Cerebellar nuclear complex (tissue), 1 donor: ENCODE measurements at places on chromosomes 4 and X.

- no peak for DNase-seq
Measured at GRCh38 chr4:87524456-87524855, 4.7 kb downstream of the SPARCL1 start.

DNA sequence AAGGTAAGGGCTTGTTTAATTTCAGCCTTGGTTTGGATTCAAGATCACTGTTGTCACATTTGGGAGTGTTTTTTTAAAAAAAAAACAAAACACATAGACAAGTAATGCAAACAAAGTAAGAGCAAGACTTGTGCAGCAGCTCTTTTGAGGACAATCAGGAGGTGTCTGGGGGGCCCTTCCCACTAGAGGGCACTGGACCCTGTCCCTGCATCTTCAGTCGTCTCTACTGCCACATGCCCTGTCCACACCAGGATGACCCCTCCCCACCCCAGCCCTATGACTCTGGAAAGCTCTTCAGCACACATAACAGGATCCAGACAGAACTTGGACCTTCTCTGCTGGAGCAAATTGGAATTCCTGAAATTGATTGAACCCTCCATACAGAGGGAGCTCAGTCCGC is 71.0 kb downstream of the USP46 start:
- DNase-seq = no peak

GRCh38 chr4:98521486-98521885 is 136.9 kb downstream of the TSPAN5 start:
- no peak for DNase-seq

GRCh38 chrX:55056820-55057674 is 17.8 kb upstream of the PAGE2B start:
- no peak for DNase-seq

- no peak for DNase-seq
Measured at GRCh38 chr4:8297691-8298485, 28.3 kb downstream of the HTRA3 start.

DNA sequence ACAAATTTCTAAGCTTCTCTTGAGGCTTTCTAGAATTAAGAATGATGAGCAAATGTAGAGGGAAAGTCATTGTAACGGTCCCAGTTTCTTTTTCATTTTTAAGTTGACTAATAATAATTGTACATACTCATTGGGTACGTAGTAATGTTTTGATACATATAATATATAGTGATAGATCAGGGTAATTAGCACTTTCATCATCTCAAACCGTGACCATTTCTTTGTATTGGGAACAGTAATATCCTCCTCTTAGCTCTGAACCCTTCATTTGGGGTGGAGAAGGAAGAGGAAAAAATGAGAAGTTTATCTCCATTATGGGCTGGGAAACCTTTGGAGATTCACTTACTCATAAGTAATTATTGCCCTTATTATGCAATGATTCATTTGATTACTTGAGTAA is 39.0 kb upstream of the GBA3 start:
- no peak for DNase-seq

GRCh38 chr4:85790582-85790981 is 315.6 kb downstream of the ARHGAP24 start:
- DNase-seq = no peak

- DNase-seq = no peak
Measured at GRCh38 chr4:174575436-174575835, 53.1 kb upstream of the HPGD start.

DNA sequence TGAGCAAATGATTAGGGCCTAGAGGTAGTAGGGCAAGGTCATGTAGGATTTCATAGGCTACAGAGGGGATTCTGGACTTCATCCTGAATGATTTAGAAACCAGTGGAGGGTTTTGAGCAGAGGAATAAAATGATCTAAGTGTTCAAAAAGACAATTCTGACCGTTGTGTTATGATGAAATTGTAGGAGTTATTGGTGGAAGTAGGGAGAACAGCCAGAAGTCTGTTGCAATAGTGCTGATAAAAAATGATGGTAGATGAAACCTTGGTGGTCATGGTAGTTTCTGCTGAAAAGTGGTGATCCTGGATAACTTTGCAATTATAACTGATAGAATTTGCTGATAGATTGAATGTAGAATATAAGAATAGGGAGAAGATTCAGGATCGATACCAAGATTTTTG is 60.2 kb downstream of the MID1IP1 start:
- DNase-seq = no peak

GRCh38 chr4:10173037-10173753 is 56.6 kb upstream of the WDR1 start:
- no peak for DNase-seq

- DNase-seq = no peak
Measured at GRCh38 chr4:1058997-1059665, 47.7 kb downstream of the FGFRL1 start.

DNA sequence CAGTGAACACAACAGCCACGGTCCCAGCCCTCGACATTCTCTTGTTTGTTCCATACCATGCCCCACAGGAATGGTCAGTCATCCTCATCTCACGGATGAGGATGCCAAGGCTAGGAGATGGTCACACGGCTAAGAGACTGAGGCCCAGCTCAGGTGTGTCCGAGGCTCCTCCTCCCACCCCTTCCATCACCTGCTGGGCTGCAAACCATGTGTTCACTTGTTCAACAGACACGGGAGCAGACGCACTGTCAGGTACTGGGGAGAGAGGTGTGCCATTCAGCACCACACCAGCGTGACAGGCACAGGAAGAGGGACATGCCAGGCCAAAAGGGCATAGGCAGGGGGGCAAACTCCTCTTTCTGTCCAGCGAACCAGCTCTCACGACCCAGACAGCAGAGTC is 45.9 kb downstream of the ABLIM2 start:
- no peak for DNase-seq

GRCh38 chr4:143399113-143399949 is 62.7 kb downstream of the GAB1 start:
- DNase-seq = no peak

GRCh38 chr4:89277412-89277811 is 30.2 kb downstream of the GPRIN3 start:
- no peak for DNase-seq

DNA sequence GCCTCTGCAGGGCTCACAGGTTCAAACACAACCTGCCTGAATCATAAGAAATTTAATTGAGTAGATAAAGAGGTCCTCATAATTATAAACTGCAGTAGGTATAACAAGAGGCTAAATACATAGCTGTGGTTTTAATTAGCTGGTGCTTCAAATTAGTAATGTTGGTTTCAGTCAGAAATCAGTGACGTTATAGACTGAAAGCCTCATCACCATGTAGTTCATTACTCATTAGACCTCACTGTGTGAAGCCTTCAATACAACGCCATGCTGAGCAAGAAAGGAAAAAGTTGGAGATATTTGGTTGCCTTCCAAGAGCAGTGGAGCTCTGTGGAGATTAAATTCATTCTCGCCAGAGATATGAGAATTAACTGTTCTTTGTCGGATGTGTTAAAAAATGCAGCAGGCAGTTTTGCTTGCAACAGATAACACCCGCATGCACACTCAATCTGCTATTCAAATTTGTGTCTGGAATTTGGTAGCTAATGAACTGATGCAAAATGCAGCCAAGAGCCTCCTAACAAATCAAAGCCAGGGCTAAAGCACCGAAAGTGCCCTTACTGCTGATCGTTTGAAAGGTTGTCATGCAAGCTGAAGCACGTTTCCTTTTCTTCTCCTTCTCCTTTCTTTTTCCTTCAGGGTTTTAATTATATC is 148.9 kb downstream of the AFF2 start:
- no peak for DNase-seq

GRCh38 chr4:154186888-154187287 is 304.7 kb downstream of the DCHS2 start:
- no peak for DNase-seq

DNA sequence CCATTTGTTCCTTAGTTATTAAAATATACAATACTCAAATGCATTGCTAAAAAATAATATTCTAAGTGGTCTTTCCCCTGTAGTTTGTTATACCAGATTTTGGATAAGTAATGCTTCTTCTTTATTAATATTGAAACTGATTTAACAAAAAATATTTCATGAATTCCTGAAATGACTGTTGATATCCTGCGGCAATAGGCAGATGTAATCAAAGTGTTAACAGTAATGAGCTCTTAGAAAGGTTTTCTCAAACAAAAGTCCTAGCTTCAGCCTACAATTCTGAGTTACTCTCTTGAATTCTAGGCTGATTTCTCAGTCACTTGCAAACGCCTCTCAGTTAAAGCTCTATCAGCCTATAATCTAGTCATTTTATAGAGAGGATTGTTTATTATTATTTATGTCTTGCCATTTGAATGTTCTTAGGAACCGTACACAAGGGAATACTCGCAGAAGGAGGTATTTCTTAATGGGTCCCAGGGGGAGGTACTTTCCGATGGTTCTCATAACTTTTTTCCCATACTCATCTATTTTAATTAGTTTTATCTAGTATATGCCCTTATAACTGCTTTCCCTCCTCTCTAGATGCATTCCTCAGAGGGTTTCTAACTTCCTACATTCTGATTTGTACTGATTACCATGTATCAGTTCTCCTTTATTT is 96.8 kb downstream of the FNIP2 start:
- no peak for DNase-seq

GRCh38 chr4:173930329-173930967 is 353.0 kb downstream of the FBXO8 start:
- DNase-seq = no peak

DNA sequence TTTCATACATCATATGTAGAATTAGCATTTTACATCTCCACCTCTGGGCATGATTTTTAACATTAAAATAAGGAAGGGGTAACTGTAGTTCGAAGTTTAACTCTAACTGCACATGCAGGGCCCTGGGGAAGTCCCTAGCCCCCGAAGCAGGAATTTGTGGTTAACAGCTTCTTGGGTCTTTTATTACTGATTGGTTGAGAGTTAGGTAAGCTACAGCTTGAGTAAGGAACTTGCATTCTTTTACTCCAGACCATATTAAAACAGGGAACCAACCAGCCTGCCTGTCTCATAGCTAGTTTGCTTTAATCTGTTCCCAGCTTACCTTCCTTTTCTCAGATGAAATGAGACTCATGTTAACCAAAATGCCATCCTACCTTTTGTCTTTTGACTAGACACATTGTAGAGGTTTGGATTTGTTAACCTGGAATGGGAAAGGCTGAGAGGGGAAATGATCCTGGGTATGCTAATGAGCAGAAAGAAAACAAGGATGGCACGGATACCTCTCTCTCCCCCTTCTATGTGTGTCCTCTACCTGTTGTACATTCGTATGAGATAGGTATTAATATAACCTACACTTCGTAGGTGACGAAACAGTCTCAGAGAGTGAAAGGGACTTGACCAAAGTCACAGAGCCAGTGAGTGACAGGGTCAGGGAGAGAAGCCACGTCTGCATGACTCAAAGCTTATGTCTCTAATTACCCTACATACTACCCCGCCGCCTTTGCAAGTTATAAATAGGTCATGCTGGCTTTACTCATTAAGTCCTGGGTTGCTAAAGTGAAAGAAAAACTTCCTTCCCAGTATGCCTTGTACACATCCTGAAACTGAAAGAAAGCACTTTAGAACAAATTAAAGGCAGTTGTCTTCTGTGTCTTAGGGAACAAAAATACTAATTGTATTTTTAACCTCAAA is 119.5 kb upstream of the AFF2 start:
- DNase-seq = no peak

- DNase-seq = no peak
Measured at GRCh38 chr4:184448821-184449220, 25.5 kb downstream of the IRF2 start.

DNA sequence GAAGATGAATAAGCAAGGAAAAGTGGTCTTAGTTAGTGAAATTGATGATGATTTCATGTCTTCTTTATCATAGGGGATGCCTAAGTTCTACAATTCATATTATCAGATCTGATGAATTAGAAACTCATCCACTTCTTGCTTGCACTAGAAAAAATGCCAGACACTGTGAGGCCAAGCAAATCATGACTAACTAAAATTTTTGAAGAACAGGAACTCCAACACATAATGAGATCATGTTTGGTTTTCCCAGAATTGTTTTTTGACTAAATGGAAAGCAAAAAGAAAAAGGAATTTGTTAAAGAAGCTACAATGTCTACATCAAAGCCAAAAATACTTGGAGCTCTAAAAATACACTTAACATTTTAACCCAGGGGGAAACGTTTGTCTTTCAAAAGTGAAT is 120.4 kb downstream of the ARSF start:
- no peak for DNase-seq

DNA sequence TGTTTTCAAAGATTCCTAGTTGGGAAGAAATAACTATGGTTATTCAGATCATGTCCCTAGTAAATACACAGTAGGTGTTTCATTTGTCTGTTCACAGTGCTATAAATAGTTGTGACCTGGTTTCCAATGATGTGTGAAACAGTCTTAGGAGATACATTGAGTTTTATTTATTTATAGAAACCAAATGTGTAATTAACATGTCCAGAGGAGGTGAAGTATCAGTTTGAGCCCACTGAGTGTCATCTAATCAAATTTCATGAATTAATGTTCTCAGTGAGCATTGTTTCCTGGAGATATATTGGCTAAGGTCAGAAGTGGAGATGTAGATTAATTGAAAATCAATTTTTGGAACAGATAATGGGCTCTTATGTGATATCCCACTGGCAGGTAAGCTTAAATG is 996.3 kb downstream of the FSTL5 start:
- DNase-seq = no peak
